ENCODE measurements at places on chromosomes 7 and 10.
A peak's percentile ranks its signal among the peaks of the same experiment; 100 is the strongest.

- DNase-seq: no peak
Measured at GRCh38 chr7:140451716-140452115, 27.6 kb downstream of the MKRN1 start.

- DNase-seq: no peak
Measured at GRCh38 chr7:70063927-70064326, 465.7 kb downstream of the AUTS2 start.

- peak; percentile 70 for DNase-seq
Measured at GRCh38 chr7:30562498-30562897, 32.2 kb upstream of the GARS1 start.

GRCh38 chr10:47065903-47066302 is 154.7 kb downstream of the PTPN20 start:
- no peak for DNase-seq

- DNase-seq: no peak
Measured at GRCh38 chr10:86188796-86189558, 177.6 kb downstream of the GRID1 start.

DNA sequence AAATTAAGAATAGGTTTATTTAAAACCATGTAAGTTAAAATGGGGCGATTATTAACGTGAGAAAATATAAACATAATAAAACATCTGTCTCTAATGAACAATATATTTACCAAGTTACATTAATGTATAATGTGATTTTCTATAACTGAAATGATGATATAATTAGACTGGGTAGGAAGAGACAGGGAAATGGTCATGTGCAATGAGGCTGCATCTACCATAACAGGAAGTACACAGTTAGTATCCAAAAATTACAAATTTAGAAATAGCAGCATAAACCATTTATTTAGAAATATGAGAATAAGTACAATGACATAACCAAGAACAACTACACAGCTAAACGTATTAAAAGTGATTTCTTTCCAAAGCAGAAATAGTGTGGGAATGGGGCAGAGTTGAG is 25.8 kb upstream of the BET1 start:
- DNase-seq: no peak

DNA sequence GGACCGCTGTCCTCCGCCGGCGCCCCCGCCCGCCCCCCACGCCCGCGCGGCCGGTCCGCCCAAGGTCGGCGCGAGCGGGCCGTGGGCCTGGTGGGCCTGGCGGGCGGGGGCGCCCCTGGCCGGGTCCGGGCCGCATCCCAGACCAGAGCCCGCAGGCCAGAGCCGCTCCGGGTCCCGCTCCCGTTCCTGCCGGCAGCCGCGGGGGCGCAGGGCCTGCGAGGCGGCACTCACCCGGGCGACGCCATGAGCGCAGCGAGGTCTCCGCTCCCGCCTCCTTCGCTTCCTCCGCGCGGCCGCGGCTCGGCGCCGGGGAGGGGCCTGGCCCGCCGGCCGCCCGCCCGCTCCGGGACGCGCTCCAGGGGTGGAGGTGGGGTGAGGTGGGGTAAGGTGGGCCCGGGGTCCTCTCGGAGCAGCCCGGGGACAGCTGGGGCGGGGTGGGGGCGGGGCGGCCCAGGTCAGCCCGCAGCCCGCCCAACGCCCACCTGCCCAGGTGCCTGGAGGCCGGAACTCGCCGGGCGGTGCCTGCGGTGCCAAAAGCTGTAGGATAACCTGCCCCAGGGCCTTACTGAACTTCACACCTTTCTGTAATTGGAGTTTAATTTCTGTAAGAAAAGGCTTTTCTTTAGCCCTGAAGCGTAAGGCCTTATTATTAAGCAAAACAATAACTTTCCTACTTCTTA is at the start of gene URGCP:
URGCP (minus strand) TSS at position 266 of the 680 bp plus-strand sequence; CDS start at position 245, 21 bp downstream.
- DNase-seq: peak; percentile 54

DNA sequence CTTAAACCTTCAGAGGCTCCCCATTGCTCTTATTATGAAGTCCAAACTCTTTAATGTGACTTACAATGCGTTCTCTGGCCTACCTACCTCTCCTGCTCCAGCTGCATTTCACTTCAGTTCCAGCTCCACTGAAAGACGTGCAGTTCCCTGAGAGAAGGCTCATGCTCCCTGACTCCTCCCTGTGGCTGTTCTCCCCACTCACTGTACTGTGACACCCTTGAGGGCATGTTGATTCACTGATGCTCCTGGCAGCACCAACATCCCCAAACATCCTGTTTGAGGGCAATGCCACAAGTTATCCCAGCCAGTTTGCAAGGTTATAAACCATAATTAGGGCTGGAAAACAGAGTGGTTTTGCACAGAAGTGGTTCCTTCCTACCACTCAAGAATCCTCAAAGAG is 111.2 kb downstream of the LSM5 start:
- no peak for DNase-seq

DNA sequence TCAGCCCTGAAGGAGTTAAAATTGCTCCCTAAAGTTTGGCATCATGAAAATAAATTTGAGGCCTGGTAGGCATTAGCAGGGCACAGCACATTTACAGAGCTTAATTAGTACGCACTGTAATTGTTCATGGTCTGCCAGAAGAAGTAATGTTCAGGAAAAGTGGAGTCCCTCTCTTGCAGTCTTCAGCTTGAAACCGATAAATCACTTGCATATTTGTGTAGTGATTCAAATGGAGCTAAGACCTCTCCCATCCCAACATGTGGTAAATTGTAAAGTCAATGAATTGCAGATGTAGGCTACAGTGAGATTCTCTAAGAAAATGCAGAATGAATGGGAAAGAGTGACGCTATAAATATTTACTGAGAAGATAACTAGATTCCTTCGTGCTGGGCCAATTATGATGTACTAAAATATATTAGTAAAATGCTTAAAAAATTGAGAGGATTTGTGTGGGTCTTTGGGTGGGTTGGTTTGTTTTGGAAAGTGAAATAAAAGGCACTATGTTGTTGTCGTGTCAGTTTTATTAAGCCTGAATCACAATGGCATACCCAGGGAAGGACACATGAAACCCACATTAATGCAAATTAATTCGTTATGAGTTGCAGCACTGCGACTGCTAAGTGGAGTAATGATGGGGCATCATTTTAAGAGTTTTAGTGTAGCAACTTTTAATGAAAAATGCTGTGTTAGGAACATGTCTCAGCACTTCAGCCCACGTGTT is 8.4 kb downstream of the TCF7L2 start:
- DNase-seq: no peak

- peak; percentile 29 for DNase-seq
Measured at GRCh38 chr10:29501692-29502091, 133.1 kb downstream of the SVIL start.

DNA sequence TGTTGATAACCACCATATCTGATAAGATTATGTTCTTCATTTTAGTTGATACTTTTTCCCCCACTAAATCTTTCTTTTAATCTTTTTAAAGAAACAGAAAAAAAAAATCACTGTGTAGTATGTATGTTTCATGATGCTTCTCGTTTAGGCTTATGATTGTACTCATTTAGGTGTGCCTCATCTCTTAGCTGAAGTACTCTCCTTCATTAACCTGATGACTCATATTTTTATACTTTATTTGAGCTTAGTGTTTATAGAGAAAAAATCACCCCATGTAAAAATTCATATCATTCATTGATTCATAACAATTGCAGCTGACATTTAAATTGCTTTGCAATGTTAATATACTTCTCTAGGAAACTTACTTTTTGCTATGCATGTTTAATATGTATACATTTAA is 158.9 kb downstream of the MLLT10 start:
- DNase-seq: no peak

DNA sequence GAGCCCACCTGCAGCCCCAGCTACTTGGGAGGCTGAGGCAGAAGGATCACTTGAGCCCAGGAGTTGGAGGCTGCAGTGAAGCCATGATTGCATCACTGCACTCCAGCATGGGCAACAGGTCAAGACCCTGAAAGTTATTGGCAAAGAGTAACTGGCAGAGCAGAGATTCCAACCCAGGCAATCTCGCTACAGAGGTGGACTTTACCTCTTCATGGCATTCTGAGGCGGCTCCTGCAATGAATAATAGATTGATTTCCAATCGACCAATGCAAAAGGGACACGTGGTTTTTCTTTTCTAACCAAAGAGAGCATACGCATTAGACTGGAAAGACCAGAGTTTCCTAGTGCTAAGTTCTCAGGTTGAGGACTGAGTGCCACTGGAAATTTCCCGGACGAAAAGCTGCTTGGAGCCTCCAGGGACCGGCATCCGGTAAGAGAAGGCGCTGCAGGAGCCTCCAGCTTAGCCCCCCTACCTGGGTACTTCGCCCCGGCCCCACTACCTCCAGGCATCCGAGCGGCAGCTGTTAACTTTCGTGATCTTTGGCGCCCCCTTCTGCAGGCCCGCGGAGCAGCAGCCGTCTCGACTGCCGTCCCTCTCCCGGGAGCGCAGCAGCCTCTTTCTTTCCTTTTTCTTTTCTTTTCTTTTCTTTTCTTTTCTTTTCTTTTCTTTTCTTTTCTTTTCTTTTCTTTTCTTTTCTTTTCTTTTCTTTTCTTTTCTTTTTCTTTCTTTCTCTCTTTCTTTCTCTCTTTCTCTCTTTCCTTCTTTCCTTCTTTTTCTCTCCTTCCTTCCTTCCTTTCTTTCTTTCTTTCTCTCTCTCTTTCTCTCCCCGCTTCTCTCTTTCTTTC is 4.1 kb downstream of the MBLAC1 start:
- DNase-seq: peak; percentile 75

- no peak for DNase-seq
Measured at GRCh38 chr10:113957013-113957412, 86.7 kb upstream of the ADRB1 start.

DNA sequence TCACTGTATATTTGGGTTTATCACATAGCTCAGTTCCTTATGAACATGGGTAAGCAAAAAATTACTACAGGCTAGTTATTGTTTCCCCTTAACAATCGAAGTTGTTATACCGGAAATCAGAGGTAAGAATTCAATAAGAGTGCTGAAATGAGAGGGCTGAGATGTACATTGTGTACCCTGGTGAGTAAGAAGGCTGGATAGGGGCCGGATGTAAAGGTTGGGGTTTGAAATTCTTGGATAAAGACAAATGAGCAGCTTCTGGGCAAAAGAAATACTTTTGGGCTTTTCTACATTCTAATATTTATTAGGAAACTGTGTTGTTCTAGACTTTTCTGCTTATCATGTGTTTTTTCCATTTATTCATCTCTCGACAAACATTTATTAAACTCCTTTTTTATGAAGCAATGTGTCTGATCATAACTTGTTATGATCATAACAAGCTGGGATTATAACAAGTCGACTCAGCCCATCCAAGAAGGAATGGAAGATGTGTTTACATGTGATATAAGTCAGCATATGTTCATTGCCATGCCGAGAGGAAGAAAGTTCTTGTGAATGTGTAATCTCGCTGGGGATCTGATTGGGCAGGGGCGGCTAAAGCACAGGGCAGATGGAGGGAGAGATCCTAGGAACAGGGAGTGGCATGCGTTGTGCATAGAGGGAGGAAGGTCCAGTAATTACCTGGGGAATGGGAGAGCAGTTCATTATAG is 155.3 kb downstream of the PLXDC2 start:
- DNase-seq: no peak

DNA sequence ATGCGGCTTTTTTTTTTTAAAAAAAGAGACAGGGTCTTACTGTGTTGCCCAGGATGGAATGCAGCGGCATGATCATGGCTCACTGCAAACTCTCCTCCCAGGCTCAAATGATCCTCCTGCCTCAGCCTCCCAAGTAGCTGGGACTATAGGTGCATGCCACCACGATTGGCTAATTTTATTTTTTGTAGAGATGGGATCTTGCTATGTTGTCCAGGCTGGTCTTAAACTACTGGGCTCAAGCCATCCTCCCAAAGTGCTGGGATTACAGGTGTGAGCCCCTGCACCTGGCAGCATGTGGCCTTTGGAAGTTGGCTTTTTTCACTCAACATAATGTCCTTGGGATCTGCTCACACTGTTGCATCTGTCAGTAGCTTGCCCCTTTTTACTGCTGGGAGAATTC is 65.1 kb downstream of the AMZ1 start:
- DNase-seq: no peak

DNA sequence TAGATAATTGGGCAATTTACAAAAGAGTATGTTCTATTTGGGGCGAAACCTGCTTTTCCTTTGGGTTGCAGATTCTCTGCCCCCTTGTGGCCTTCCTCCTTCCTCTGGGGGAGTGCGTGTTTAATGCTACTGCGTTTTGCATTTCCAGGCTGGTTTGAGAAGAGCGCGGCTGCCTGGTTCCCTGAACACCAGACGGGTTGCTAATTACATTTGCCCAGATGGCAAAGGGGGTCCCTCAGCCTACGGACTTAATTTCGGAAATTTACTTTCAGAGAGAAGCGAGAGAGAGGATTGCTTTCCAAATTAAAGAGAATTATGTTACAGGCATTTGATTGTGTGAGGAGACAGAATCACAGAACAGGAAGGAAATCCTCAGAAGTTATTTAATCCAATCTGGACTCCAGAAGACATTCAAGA is 91.9 kb upstream of the JAZF1 start:
- peak; percentile 42 for DNase-seq

DNA sequence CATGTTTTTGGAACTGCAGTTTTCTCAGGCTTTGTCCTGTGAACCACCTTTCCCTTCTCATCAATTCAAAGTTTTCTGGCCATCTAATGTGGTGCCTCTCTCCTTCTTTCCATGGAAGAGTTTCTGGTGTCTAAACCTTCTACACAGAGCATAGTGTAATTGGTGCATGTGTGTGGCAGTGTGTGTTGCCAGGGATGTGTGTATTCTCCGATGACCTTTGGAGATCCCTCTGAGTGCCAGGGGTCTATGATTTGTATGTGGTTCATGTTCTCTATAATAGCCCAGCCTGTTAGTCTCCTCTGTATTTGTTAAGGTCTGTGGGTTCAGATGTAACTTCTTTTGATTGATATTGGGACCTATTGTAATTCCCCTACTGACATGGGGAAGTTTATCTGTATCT is 1.5 kb downstream of the TAS2R60 start:
- DNase-seq: no peak

DNA sequence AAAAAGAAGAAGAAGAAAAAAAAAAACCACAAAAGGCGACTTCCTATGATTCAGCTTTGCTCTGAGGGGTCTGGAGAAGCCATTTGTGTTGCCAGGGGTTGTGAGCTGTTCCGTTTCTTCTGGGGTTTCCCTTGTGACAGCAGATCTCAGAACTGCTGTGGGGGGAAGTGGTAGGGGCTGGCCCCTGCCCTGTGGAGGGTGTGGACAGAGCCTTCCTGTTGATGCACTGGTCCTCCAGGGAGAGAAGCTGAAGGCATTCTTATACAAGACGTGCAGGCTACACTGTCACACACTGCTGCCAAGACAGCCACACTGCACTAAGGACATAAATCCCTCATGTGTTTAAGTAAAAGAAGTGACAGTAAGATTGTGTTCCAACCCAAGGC is 17.3 kb upstream of the CSGALNACT2 start:
- DNase-seq: no peak

- DNase-seq: no peak
Measured at GRCh38 chr7:158584407-158584806, 3.2 kb downstream of the PTPRN2 start.

- DNase-seq: no peak
Measured at GRCh38 chr7:12504149-12504548, 66.4 kb upstream of the SCIN start.

- DNase-seq: no peak
Measured at GRCh38 chr7:23100697-23101096, 4.9 kb upstream of the KLHL7 start.
